ENCODE measurements at places on chromosomes 12 and 14. TPM values are rescaled to one million over a fixed set of nuclear protein-coding genes. Genes with fewer than 3 reads are reported as not detected.

Gene TAS2R8
- total RNA-seq: not detected

Gene SLC6A15
- not detected for total RNA-seq

GRCh38 chr14:104230946-104231345, 92.6 kb downstream of the KIF26A start:
- peaks cover 8% of the 10 kb centered on the region for H3K4me1 ChIP-seq
- no peak overlapping the region for H3K27ac ChIP-seq
- DNase-seq: no peak
- H3K36me3 ChIP-seq: no peaks in the 10 kb centered on the region
- H3K27me3 ChIP-seq: peaks cover 14% of the 10 kb centered on the region

DNA sequence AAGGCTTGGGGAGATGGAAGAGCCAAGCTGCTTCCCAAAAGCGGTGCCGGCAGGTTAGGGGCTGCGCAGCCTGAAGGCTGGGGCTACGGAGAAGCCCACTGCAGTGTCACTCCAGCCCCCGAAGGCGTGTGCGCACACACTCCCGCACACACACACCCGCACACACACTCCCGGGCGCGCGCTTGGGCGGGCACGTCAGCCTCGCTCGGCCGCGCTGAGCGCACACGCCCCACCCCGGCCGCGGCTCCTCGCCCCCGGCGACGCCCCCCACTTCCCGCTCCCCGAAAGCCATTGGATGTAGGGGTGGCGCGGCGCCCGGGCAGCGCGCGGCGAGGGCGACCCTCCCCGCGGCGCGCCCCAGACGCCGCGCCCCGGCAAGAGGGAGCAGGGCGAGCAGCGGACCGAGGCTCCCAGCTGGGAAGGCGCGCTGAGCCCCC, at the start of gene KCNK10:
Gene KCNK10, minus strand, starts transcription at position 184 of the 437 bp plus-strand sequence. CDS start 471 bp downstream, outside the sequence.
- H3K36me3 ChIP-seq: no peaks in the 10 kb centered on the region
- H3K27ac ChIP-seq: no peak within 1 kb of the TSS
- DNase-seq: no peak
- no peaks in the 10 kb centered on the region for H3K4me1 ChIP-seq
- peak within 1 kb of the TSS; percentile 16 for H3K4me3 ChIP-seq
- H3K27me3 ChIP-seq: peaks cover 94% of the 10 kb centered on the region

DNA sequence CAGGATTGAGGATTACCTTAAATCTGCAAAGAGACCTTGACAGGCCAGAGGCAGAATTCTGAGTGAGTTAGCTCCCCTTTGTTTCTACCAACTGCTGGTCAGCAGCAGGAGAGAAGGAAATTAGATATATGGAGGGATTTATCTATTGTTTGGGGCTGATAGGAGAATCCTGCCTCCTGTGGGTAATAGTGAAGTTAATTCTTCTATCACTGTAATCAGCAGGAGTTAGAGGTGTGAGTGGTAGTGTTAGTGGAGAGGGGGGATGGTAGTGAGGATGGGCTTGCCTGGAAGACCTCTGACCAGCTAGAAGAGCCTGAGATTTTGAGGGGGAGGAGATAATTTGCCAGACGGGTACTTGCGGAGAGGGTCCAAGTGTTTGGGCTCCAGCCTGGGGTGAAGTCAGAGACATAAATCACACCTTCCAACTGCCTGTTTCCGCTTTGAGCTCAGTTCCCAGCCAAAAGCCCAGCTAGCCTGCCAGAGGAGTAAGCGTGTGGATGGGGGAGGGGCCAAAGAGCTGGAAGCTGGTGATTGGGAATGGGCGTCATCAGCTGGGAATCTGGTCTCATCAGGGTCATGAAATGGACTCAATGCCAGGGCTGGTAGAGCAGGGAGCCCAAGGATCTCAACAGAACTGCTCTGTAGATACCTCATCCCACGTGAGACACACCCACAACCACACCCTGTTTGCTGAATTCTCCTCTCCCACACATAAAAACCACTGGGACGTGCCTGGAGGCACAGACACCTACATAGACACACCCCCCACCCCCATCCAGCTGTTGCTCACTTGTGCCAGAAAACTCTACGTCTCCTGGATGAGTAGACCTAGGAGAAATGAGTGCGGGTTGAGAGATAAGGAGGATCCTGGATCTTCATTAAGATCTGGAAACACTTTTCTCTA, 13.1 kb upstream of the ITGA5 start:
- peaks cover 49% of the 10 kb centered on the region for H3K4me1 ChIP-seq
- H3K4me3 ChIP-seq: no peak overlapping the region
- no peaks in the 10 kb centered on the region for H3K36me3 ChIP-seq
- peak overlapping the region; percentile 59 for H3K27ac ChIP-seq

GRCh38 chr12:104957719-104958000, 430 bp downstream of the SLC41A2 start:
- no peak overlapping the region for H3K27ac ChIP-seq
- peak overlapping the region; percentile 79 for H3K4me3 ChIP-seq

Data from PC-3 (cell line).